ENCODE measurements at places on chromosomes 5 and 9. TPM values are rescaled to one million over a fixed set of nuclear protein-coding genes. Genes with fewer than 3 reads are reported as not detected.

FGF10 gene
- total RNA-seq: not detected

ACOT12 gene
- not detected for total RNA-seq

GRXCR2 gene
- total RNA-seq: not detected

NUTM2G gene
- not detected for total RNA-seq

PDE8B gene
- total RNA-seq: not detected

PRKAA1 gene
- 70.8 TPM for total RNA-seq

DNM1 gene
- 0.29 TPM for total RNA-seq

TAF11L5 gene
- total RNA-seq: not detected

DNA sequence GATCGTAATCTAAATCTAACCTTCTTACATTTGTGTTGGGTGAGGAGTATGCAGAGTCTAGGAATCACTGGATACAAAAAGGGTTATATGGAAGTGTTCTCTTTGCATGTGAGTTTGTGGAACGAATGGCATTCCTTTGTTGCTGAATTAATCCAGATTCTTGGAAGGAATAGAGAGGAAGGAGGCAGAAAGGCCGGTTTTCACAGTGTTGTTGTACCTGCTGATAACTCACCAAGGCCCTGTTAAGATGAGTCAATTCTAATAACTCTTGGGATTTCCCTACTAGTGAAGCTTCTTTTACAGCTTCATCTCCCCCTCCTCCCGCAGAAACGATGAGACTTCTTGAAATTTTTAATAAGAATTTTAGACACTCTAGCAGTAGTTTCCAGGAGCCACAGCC is 84.0 kb downstream of the ZSWIM6 start:
- peaks cover 4% of the 10 kb centered on the region for H3K27me3 ChIP-seq
- H3K4me1 ChIP-seq: peaks cover 3% of the 10 kb centered on the region
- no peak overlapping the region for H3K27ac ChIP-seq
- H3K36me3 ChIP-seq: no peaks in the 10 kb centered on the region
- DNase-seq: no peak

DNA sequence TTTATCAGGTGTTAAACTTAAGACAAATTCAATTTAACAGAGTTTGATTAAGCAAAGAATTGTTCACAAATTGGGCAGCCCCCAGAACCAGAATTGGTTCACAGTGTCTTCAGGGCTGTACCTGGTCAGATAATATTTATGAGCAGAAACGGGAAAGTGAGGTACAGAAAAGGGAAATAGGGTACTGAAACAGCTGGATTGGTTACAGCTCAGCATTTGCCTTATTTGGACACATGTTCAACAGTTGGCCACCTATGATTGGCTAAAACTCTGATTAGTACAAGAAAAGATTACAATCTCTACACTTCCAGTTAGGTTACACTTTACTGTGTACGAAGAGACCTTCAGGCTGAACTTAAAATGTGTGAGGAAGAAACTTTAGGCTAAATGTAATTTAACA is 18.7 kb downstream of the LRRC70 start:
- peaks cover 4% of the 10 kb centered on the region for H3K4me1 ChIP-seq
- peaks cover 18% of the 10 kb centered on the region for H3K36me3 ChIP-seq
- no peaks in the 10 kb centered on the region for H3K27me3 ChIP-seq
- H3K27ac ChIP-seq: no peak overlapping the region
- no peak overlapping the region for H3K4me3 ChIP-seq

DNA sequence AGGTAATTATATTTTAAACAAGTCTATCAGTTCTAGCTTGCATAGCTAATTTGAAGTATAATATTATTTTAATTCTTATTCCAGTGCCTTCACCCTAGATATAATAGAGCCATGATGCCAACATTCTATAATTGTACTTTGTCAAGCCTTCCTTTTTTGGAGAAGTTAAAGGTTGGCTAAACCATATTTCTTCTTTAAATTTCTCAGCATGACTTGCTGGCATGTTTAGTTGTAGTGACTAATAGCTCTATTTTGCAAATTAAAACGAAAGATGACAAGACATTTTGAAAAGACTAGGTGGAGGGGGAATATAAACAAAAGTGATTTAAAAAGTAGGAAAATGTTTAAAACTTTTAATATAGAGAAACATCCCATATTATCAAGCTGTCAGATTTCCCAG is 400.7 kb downstream of the PSAT1 start:
- H3K36me3 ChIP-seq: no peaks in the 10 kb centered on the region
- H3K27me3 ChIP-seq: peaks cover 2% of the 10 kb centered on the region
- H3K4me3 ChIP-seq: no peak overlapping the region
- no peaks in the 10 kb centered on the region for H3K4me1 ChIP-seq
- no peak for DNase-seq
- H3K27ac ChIP-seq: no peak overlapping the region

- H3K4me1 ChIP-seq: no peaks in the 10 kb centered on the region
- H3K27me3 ChIP-seq: no peaks in the 10 kb centered on the region
- no peaks in the 10 kb centered on the region for H3K36me3 ChIP-seq
- H3K4me3 ChIP-seq: no peak overlapping the region
These were observed 88.3 kb upstream of the PRDM9 start for GRCh38 chr5:23419115-23419514.

GRCh38 chr5:113678924-113679575 is 165.6 kb downstream of the YTHDC2 start:
- no peaks in the 10 kb centered on the region for H3K36me3 ChIP-seq
- no peak overlapping the region for H3K4me3 ChIP-seq
- peak; percentile 46 for DNase-seq
- H3K4me1 ChIP-seq: no peaks in the 10 kb centered on the region
- H3K27me3 ChIP-seq: peaks cover 2% of the 10 kb centered on the region

DNA sequence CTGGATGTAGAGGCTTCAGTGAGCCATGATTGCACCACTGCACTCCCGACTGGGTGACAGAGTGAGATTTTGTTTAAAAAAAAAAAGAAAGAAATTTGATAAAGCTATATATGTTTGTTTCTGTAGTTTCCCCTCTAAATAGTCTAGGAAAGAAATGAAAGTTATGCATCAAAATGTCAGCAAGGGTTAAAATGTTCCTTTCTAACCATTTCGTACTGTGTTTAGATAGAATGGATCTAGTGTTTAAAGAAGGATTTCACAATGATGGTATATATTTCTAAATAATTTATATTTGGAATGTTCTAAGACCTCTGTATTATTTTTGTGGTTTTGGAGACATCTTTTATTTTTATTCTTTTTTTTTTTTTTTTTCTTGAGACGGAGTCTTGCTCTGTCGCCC is 22.7 kb downstream of the TEK start:
- H3K36me3 ChIP-seq: no peaks in the 10 kb centered on the region
- DNase-seq: no peak
- H3K4me3 ChIP-seq: no peak overlapping the region
- no peak overlapping the region for H3K27ac ChIP-seq
- H3K4me1 ChIP-seq: no peaks in the 10 kb centered on the region

DNA sequence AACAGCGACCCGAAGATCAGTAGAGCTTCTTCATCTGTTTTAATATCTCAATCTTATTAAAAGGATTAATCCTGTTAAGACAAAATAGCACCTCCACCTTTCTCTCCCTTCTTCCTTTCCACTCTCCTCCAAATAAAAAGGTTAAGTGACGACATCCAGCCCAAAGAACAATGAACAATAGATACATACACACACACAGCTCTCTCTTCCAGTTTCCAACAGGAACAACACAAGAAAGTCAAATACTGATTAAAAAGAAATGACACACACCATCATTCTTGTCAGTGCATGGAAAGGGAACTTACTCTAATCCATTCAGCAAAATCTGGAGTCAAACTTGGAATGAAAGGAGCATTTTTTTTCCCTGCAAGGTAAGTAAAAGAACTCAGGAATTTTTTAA is 2.8 kb downstream of the ARL15 start:
- no peak overlapping the region for H3K27ac ChIP-seq
- H3K36me3 ChIP-seq: no peaks in the 10 kb centered on the region
- H3K4me3 ChIP-seq: no peak overlapping the region
- peaks cover 23% of the 10 kb centered on the region for H3K4me1 ChIP-seq
- peaks cover under 1% of the 10 kb centered on the region for H3K27me3 ChIP-seq

GRCh38 chr9:82997476-82998140 is 65.3 kb downstream of the RASEF start:
- H3K27ac ChIP-seq: no peak overlapping the region
- H3K4me3 ChIP-seq: no peak overlapping the region
- DNase-seq: no peak
- no peaks in the 10 kb centered on the region for H3K36me3 ChIP-seq

- H3K27me3 ChIP-seq: no peaks in the 10 kb centered on the region
- no peak overlapping the region for H3K27ac ChIP-seq
- H3K4me3 ChIP-seq: no peak overlapping the region
- H3K36me3 ChIP-seq: no peaks in the 10 kb centered on the region
These were observed 448.9 kb downstream of the BNC2 start for GRCh38 chr9:16421532-16421931.

DNA sequence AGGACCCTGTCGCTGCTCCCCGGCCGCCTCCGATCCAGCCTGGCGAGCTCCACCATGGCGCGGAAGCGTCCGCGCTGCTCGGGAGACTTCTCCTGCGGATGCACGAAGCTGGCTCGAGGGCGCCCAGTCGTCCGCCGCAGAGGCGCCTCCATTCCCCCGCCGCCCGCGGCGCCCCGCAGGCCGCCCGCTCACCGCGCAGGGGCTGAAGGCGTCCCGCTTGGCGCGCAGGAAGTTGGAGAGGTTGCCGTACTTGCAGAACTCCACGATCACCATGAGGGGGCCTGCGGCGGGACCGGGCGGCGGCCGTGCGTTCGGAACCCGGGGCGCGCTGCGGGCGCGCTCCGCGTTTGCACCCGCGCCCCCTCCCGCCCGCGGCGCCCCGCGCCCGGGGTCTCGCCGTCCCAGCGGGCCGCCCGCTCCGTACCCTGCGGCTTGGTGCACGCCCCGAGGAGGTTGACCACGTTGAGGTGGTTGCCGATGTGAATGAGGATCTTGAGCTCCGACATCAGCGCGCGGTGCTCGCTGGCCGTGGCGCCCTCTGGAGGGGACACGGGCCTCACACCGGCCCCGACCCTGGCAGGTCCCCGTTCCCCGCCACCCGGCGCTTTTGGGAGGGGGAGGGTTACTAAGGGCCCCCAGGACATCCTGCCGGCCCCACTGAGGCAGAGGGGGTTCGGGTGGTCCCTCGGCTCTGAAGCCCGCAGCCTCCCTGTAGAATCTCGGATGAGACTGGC is 27.7 kb upstream of the SCGB3A1 start:
- no peaks in the 10 kb centered on the region for H3K36me3 ChIP-seq
- H3K27me3 ChIP-seq: peaks cover 2% of the 10 kb centered on the region

DNA sequence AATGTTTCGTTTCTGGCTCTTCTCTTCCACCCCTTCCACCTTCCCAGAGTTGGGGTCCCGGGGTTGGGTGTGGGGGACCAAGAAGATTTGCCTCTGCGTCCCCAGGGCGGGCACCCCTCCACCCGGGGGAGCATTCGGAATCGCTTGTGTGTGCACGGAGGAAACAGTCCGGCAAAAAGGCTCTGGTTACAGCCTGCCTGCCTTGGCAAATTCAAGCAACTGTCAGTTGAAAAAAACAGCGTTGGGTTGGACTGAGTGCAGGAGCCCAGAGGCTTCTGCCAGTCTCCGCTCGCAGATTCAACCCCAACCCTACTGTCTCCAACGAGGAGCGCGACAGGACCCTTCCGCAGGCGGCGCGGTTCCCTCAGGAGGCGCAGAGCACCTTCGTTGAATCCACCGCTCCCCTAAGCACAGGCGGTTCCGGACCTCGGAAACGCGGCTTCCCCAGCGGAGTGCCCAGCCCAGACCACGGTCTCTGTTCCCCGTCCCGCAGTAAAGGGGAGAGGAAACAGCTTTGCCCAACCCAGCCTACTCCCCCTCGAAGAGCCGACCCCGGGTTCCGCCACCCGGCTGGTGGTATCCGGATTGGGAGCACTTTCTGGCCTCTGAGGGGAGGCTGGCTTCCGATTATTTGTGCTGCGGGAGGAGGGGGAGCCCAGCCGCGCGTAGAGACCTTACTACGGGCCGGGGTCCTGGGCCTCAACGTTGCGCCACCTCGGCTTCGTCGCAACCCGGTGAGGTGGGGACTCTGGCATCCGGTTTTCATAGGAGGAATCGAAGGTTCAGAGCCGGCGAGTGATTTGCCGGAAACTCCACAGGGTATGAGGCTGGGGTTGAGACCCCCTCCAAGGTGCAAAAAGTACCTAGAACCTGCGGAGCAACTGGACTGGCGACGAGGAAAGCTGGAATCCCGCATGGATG is 9.6 kb downstream of the LHX6 start:
- H3K36me3 ChIP-seq: no peaks in the 10 kb centered on the region
- no peak overlapping the region for H3K27ac ChIP-seq
- DNase-seq: no peak
- peaks cover 80% of the 10 kb centered on the region for H3K27me3 ChIP-seq
- peaks cover 30% of the 10 kb centered on the region for H3K4me1 ChIP-seq

DNA sequence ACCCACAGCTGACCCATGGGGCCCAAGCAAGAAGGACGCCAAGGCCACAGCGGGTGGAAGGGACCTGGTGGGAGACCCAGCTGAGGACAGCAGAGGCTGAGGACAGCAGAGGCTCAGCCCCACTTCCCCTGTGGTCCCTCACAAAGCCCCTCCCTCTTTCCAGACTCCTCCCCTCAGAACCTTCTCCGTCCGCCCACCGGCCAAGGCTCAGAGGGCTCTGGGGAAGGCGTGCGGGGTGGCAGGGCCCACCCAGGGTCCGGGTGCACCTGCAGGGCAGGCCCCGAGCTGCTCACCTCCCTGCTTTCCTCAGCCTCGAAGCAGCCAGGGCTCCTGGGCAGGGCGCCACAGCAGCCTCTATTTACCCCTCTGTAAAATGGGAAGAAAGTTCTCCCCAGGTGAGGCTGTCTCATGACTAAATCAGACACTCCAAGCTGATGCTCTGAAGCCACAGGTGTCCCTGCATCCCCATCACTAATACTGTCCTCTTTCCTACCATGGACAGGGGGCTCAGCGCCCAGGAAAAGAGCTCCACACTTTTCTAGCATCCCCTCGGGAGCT is 137.9 kb upstream of the PPP1R26 start:
- H3K27me3 ChIP-seq: no peaks in the 10 kb centered on the region
- H3K4me3 ChIP-seq: no peak overlapping the region
- DNase-seq: no peak
- no peak overlapping the region for H3K27ac ChIP-seq

GRCh38 chr5:82985763-82986162 is 91.4 kb downstream of the TMEM167A start:
- no peaks in the 10 kb centered on the region for H3K36me3 ChIP-seq
- no peak for DNase-seq
- H3K27me3 ChIP-seq: peaks cover 10% of the 10 kb centered on the region
- H3K27ac ChIP-seq: no peak overlapping the region
- H3K4me3 ChIP-seq: no peak overlapping the region

GRCh38 chr5:52922384-52922783 is 66.8 kb upstream of the ITGA2 start:
- H3K27me3 ChIP-seq: no peaks in the 10 kb centered on the region
- H3K4me1 ChIP-seq: peaks cover 6% of the 10 kb centered on the region

- H3K36me3 ChIP-seq: peaks cover 1% of the 10 kb centered on the region
- peaks cover 31% of the 10 kb centered on the region for H3K4me1 ChIP-seq
- H3K27ac ChIP-seq: no peak overlapping the region
- H3K4me3 ChIP-seq: no peak overlapping the region
- H3K27me3 ChIP-seq: no peaks in the 10 kb centered on the region
These were observed 301.1 kb downstream of the NR3C1 start for GRCh38 chr5:143102411-143102810.

DNA sequence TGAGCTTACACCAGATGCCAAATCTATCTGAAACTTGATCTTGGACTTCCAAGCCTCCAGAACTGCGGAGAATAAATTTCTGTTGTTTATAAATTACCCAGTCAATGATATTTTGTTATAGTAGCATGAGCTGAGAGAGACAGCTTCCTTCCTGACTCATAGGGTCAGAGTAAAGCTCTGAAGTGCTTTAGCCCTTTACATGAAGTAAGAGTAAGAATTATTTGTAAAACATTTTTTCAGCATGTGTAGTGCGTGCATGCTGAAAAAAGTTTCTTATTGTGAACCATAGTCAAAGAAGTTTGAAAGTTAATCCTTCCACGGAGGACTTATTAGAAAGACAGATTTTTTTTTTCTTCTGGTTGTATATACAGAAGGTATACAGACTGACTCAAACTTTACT is 172.4 kb downstream of the DMRT2 start:
- no peaks in the 10 kb centered on the region for H3K4me1 ChIP-seq
- H3K4me3 ChIP-seq: no peak overlapping the region
- H3K27me3 ChIP-seq: no peaks in the 10 kb centered on the region
- H3K27ac ChIP-seq: no peak overlapping the region
